ENCODE measurements at places on chromosomes 2 and 18.

DNA sequence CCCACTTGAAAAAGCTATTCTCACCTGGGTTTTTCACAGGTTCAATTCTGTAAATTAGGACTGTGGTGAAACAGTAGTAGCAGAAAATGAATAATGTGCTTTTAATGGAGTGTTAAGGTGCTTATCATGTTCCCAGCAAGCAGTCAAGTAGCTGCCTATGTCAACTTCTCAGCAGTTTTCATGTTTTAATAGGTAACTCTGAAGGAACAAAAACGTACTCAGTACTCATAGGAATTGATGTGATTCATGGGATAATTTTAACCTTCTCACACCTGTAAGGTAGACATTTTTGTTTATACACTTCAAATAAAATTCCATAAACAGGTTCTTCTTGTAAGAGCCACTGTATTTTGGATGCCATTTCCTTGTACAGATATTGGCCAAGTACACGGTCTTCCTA is 801.6 kb downstream of the MBD2 start:
- DNase-seq: no peak

DNA sequence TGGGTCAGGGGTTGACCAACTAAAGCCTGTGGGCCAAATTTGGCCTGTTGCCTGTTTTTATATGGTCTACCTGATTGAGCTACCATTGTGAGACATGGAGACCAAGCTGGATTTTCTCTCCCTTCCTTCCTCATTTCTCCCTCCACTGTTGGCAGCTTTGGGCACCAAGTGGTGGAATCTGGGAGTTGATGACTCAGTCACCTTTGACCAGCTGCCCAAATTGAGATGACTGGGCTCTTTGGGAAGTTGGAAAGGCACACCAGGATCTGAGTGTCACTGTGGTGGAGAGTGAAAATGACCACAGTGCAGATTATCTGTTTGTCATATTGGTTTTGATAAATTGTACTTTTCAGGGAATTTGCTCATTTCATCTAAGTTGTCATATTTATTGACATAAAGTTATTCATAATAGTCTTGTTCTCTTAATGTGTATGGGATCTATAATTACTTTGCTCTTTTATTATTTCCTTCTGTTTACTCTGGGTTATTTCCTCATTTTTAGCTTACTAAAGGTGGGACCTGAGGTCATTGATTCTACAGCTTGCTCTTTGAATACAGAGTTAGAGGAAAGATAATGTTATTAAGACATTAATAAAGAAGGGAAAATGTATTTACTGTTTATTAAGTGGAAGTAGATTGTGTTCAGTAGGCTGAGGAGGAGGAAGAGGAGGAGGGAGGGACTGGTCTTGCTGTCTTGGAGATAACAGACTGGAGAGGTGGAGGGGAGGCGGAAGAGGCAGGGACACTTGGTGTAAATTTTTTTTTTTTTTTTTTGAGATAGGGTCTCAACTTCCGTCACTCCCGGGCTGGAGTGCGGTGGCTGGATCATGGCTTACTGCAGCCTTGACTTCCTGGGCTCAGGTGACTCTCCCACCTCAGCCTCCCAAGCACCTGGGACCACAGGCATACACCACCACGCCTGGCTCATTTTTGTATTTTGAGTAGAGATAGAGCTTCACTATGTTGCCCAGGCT is 31.8 kb downstream of the AGFG1 start:
- no peak for DNase-seq

DNA sequence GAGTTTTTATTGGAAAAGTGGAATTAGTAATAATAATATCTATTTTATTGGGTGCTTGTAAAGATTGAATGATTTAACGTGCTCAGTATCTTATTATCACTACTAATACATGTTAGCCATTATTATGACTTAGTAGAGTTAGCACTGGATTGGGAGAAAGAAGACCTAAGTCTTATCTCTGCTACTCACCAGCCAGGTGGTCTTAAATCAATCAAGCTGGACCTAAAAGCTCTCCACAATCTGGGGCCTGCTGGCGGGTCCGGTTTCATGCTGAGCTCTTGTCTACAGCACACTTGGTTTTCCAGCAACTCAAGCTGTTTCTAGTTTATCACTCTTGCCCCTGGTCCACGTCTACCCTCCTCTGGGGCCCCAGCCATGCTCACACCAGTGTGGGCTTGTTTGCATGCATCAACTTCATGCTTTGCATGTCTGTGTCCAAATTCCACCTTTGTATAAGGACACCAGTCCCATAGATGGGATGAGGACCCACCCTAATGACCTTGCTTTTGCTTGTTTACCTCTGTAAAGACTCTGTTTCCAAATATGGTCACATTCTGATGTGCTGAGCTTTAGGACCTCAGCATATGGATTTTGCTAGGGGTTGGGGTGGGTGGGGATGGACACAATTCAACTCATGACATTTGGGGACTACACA is 363.1 kb downstream of the LPIN1 start:
- DNase-seq: no peak

DNA sequence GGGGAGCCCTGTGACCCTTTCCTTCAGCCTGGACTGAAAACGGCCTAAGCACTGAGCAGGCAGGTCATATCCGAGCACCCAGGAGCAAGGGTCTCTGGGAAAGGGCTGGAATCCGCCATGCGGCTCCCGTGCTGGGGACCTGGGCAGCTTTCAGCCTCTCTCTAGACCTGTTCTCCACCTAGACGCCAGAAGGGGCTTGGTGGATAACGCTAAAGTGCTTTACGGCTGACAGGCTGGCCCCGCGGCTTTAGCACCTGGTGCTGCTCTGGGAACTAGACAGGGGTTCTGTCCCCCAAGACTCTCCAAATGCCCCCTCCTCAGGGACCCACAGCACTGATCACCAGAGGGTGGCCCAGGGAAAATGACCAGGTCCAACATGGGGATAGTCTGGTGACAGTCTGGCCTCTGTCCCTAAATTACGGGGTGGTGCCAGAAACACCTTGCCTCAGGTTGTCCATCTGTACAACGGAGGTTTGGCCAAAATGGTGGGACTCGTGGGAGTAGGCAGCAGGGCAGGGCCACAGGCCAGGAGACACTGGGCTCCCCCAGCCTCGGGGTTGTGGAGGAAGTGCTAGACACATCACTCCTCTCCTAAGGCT is 13.0 kb downstream of the SDC1 start:
- no peak for DNase-seq

DNA sequence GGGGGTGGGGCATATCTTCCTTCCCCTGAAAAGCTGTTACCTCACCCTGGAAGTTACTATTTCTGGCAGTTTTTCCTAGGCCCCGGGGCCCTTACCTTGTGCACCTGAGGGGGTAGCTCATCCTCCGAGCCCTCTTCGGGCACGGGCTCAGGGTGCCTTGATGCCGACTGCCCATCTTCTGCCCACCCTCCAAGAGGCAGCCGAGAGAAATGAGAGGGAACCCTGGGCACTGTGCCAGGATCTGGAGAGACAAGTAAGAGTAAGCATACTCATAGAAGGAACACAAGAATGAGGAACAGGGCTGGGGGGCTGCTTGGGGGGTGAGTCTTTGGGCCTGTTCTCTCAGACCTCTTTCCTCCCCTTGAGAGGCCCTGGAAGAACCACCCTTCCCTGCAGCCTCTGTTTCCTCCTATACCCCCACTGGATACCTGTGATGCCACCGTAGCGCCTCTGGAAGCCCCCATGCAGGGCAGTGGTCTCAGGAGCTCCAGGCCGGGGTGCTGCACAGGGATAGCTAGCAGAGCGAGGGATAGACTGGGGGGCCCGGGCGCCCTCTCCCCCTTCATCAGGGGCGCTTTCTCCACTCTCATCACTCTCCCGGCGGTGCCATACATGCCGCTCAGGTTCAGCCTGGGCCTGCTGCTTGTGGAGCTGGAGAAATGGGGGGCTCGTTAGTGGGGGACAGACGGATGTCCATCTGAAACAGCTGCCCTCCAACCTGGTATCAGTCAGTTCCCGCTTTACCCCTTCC is 2.1 kb upstream of the ABCB6 start:
- DNase-seq: no peak

DNA sequence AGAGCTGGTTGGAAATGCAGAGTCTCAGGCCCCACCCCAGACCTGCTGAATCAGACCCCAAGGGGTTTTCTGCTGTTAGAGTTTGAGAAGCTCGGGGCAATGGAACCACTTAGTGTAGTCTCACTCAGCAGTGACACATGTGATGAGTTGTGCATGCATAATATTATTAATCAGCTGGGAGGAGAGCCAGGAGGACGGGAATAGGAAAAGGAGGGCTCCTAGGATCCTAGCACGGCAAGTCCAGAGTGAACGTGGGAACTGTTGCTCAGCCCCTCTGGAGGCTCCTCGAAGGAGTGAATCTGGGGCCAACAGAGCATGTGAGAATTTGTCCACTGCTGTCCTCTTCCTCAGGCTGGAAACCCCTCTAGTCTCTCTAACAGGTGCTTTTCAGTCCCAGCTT is 87.1 kb downstream of the HS1BP3 start:
- no peak for DNase-seq

GRCh38 chr2:39595116-39595515 is 70.6 kb upstream of the TMEM178A start:
- DNase-seq: no peak

GRCh38 chr2:47870641-47871540 is 35.4 kb downstream of the FBXO11 start:
- no peak for DNase-seq
